ENCODE measurements at places on chromosomes 12 and 14.

DNA sequence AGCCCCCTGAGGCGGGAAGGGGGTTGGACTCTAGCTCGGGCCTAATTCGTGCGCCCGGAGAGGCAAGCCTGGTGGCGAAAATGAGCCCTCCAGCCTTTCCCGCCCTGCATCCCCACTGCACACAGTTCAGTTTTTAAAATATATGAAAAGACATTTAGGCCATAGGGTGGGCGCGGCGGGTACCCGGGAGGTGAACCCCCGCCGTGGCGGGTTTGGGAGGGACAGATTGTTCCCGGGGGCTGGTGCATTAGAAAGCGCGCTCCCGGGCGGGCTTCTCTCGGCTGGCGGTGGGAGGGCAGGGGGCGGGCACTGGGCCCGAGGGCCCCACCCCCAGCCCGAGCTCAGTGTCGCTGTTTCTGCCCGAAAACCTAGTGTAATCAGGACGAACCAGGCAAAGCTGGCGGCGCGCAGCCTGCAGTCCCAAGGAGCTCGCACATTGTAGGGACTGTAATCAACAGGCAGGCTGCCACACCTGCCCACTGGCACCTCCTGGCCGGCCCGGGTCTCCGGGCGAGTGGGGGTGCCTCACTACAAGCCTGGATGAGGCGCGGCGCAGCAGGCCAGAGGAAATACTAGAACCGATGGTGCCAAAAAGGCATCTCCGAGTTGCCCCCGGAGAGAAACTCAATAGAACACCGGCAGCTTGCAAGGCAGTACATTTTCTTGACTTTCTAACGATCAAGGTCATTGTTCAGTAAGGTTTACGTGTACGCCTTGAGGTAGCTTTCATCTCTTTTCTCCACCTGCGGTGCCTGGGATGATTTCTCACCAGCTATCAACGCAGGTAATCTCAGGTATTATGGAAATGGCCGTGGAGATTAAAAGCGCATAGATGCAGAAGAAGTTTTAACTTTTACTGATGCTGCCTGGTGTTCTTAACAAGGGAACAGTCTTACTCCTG lies 764 bp upstream of the SPTB start:
- DNase-seq, result peak; percentile 32

DNA sequence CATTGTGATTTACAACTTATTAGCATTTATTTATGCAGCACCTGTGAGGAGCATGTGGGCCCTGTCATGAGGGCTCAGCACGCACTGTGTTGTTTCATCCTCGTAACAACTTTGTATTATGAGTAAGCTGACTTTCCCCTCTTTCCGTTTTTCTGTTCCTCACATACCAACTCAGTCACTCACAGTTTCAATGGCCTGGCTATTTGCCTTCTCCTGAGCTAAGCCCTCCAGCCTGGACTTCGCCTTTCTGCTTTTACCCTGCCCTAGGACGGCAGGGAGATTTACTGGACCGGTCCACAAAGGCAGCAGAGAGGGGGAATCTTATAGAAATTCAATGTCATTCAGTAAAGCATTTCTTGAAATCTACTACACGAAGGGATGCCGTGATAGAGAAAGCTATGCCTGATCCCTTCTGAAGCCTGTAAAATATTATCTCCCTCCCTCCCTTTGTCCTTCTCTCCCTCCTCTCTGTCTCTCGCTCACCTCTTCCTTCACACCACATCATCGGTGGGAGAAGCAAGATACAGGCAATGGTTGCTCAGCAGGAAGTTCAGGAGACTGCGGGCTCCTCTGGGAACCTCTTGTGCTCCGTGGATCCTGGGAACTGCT lies 219.2 kb upstream of the TBX3 start:
- DNase-seq, result no peak

GRCh38 chr12:6442836-6443235 lies 1.9 kb upstream of the CD27 start:
- DNase-seq, result no peak

GRCh38 chr14:85534458-85535293 lies 4.7 kb downstream of the FLRT2 start:
- no peak for DNase-seq

DNA sequence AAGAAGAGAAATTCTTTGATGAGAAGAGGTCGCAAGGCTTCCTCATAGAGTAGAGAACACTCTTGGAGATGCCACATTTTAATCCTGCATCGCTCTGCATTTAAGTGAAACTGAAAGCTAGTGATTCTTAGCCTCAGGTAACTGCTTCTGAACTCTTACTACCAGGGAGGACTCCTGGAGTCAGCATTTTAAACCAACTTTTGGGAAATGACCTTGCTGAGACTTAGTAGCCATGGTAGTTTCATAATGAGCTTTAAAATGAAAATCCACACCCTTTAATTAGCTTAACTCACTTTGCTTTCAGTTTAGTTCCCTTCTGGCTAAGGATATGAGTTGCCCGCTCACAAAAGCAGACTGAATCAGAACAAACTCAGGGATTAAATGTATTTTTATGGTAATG lies 80.3 kb downstream of the SYNE2 start:
- no peak for DNase-seq

DNA sequence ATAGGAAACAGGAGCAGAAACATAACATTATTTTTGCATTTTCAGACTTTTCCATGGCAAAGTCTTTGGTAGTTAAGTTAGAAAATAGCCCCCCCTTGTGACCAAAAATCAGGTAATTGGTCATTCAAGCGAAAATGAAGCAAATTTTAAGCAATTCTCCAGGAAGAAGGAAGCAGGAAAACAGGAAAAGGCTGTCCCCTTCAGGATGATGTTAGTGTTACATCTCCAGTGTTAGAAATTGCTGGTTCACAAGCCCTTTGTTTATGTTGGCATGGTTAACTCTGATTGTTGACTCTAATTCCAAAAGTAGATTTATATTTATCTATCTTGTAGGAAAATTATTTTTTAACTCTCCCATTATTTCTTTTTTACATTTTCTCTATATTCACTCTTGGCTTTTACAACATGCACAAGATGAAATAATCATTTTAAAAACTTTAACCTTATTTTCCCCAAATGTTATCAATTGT lies 18.8 kb upstream of the GAS2L3 start:
- DNase-seq, result no peak

DNA sequence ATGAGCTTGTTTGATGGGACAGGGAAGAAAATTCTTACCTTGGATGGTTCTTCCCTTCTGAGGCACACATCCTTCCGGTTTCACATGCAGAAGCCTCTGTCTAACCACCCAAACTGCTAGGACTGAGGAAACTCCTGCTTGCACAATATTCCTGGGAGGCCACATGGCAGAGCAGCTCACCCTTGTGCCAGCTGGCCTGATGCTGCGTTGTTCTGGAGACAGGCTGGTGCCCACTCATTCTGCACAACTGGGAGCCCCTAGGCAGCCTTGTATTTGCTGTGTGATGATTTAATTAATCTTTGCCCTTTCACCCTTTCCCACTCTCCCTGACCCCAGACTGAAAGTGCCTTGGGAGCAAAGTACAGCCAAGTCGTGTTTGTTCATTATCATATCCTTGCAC lies 130.8 kb downstream of the RTN1 start:
- DNase-seq, result no peak

DNA sequence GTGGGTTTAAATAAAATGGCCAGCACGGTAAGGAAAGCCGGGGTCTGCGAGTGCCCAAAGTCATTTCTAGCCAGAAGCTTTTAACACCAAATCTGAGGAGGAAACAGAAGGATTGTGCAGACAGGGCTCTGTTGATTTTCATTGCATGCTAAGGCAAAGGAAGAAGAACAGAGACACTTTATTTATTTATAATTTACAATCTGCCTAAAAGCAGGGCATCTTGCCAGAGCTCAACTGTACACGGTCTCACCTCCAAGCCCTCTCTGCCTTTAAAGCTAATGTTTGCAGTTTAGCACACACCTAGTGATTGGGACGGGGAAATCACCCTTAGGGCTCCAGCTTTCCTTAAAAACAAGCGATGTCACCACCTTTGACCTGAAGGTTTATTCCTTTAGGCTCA lies 4.0 kb downstream of the KCNA5 start:
- no peak for DNase-seq

DNA sequence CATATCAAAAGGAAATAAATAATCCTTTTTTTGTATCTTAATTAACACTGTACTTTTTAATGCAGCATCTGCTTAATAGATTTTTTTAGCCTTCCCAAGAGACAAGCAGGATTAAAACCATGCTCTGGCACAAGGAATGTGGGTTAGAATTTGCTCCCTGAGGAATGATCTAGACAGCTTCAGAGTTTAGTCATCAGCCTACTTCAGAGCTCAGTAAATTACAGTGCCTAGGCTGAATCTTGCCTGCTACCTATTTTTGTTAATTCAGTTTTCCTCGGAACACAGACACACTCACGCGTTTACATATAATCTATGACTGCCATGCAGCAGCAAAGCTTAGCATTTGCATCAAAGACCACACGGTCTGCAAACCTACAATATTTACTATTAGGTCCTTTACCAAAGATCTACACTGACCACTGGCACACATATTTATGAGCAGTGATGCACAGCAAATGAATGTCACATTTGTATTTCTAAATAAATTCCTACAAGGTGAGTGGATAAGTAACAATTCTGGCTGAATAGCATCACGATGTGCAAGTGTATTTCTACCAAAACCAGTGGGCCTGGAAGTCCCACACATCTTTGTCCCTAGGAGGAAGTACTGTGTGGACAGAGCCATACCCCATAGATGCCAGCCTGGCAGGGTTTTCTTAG lies 309.8 kb upstream of the TMEM132C start:
- DNase-seq, result no peak

DNA sequence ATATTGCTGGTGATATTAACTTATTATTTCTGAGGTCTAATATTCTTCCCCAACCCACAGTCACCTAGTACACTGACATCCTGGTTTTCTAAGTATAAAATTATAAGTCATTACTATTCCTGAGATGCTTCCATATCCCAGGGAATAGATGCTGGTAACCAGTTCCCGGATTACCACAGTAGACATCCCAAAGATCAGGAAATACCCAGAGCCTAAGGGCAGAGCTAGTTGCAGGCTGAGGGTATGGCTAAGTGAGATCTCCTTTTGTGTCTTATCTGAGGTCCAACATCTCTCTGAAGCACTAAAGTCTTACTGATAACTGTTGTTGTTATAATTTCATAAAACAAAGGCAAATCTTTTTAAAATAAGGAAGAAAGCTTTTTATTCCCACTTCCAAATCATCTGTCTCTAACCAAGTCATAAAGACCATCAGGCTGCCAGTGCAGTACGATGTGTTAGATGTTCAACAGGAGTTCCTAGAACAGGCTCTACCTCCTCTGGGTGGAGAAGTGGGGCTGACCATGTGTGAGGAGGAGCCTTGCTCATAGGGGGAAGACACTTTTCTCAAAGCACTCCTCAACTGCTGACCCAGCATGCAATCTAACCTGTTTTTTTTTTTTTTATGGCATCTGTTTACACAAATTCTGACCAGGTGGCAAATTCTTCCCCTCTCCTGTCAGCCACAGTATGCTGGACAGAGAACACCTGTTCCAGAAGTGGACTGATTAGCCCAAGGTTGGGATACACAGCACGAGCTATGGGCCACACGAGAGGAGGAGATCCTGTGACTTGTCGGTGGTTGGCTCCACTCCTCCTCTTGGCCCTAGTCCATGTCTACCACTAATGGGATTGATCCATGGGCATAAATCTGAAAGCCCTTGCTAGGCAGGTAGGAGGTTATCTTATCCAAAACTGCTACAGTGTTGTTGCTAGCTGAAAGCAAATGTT lies 16.1 kb upstream of the GRIP1 start:
- DNase-seq, result no peak

- DNase-seq, result no peak
Observed at GRCh38 chr12:130609966-130610365, 106.1 kb downstream of the RIMBP2 start.

DNA sequence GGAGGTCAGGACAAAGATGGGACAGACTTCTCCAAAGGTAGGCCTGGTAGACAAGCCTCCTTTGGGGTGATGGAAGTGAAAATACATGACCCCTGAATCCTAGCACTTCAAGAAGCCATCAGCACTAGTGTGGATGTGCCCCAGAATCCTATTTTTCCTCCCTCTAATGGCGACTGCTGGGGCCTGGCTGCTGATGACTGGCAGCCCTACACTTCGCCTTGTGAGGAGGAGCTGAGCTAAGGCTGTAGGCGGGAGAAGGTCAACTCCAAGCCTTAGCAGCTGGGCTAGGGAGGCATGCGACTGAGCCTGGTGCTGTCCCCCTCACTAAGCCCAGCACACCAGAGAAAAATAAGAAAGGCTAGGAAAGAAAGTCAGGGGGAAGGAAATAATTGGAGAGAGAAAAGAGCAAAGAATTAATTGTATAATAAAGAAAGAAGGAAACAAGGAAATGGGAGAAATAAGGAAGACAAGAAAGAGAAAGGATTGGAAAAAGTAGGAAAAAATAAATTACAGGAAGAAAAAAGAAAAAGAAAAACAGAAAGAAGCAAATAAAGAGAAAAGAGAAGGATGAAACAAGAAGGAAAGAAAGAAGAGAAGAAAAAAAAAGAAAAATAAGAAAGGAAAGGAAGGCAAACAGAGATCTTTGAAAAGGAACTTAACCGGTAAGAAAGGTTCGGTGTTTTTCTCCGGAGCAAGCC lies 4.7 kb upstream of the HOXC10 start:
- DNase-seq, result no peak

DNA sequence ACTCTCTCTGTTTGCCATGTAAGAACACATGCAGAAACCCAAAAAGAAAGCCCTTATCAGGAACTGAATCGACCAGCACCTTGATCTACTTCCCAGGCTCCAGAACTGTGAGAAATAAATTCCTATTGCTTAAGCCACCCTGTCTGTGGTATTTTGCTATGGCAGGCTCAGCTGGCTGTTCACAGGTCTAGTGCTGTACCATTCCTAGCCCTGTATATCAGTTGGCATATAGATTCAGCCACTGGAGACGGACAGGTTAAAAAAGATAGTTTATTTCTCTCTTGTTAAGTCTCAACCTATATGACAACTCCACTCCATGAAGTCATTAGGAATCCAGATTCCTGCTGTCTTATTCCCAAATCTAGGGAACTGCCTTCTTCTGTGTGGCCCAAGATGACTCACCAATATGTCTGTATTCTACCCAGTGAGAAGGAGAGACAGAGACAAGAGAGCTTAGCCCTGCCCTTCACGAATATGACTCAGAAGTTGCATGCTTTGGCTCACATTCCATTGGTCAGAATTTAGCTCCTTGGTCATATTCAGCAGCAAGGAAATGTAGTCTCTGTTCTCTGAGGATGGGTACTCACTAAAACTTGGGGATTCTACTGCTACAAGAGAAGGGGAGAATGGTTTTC lies 57.0 kb downstream of the PLEKHG7 start:
- DNase-seq, result no peak

DNA sequence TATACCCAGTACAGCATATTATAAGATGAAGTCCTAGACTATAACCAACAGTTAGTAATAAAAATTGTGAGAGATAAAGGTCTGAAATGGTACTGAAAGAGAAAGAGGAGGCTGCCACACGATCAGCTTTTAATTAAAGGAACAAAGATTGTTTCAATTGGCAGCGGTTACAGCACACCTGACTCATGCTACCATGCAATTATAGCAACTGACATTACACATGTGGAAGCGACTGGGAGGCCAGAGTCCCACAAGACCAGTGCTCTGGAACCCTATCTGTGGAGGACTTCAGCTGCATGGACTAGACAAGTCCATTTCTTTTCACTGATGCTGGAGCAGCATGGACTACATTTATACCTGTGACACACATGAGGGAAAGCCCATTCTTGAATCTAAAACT lies 55.2 kb downstream of the SEL1L start:
- DNase-seq, result no peak
